ENCODE measurements at places on chromosomes 1 and 21.
A peak's percentile ranks its signal among the peaks of the same experiment; 100 is the strongest.

DNA sequence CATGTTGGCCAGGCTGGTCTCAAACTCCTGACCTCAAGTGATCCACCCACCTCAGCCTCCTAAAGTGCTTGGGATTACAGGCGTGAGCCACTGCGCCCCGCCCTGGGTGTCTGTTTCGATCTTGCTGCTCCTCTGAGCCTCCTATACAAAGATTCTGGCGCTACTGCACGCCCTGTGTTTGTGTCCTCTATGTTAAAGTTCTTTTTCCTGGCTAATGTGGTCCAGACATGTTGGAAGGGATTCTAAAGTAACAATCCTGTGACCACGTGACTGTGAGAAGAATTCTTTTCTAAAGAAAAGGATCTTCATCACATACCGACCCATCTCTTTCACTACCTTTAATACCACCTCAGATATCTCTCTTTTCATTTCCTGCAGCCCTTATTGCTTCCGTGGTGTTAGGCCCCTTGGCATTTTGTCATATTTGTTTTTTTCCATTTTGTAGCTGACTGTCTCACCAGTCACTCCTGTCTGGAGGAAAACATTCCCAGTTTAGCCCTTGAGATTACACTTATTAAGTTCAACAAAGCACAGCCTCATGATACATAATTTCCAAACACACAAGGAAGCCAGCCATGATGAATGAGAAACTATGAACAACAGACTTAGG is 27.2 kb upstream of the ENO1 start:
- no peak for DNase-seq

DNA sequence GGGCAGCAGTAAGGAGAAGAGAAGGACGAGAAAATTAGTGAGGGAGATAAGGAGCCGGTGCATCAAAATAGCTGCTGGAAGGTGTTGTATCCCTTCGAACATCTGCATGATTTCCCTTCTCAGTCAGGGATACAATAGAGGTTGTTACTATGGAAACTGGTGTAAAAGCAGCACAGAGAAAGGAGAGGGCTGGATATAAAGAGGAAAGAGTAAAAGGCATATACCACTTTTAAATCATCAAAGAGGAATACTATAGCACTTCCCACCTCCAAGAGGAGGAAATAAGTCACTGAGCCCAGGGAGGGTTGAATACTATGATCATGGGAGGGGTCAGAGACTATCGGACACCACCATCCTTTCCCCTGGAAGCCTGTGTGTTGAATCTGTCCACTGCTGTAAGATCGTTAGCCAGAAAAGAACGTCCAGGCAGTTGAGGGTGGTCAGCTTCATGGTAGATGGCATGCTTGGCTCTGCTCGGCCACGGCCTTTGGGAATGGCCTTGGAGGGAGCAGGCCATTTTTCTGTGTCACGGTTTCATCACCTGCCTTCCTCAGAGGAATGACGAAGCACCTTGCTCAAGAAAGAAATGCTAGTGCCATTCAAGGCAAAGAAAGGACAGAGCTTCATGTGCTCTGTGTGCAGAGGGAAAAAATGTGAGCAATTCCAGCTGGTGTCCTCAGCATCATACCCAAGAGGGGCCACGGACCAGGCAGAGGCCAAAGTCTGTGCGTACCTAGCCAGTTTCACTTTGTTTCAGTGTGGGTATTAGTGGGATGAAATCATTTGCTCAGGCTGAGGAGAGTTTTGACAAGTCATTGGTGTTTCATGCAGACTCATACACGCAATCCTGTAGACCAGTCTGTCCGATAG is 64.2 kb downstream of the IRF2BP2 start:
- DNase-seq, result peak; percentile 34

DNA sequence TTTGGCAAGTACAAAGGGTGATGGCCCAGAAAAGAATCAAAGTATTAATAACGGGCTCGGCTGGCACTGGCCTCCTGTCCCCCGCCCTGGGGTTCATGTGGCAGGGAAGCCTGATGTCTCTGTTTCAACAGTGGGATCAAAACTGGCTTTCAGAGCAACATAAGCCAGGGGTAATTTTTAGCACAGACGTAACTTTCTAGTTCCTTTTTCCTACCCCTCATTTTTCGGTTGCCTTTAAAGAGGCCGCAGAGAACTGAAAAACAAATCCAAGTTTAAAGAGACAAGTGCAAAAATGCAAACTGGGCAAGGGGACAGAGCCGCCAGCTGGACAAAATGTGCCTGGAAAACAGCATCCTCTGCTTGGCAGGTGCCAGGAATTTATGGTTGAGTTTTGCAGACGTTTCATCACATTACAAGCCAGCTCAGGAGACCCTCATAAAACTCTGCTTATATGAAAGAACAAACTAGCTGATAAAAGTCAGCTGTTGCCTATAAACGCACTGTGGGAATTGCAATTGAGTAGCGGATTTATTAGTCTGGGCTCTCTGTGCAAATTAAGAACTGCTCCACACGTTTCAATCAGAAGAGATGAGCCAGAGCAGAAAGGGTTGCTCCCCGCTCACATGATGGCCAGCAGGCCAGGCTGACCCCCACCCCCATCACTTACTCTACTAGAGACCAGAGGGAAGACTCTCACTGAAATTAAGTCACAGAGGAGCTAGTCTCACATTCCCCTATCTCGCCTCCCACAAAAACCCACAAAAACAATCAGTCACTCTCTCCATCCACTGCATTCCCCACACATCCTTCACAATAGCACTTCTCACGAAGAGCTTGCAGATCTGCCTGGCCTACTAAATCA is 15.8 kb upstream of the CDCA8 start:
- no peak for DNase-seq

- DNase-seq, result no peak
These were observed 1.2 kb downstream of the SZRD1 start for GRCh38 chr1:16367968-16368890.

GRCh38 chr21:37435120-37435519 is 68.5 kb downstream of the DYRK1A start:
- DNase-seq, result no peak

GRCh38 chr1:27388337-27389005 is 4.0 kb upstream of the GPR3 start:
- DNase-seq, result no peak

- DNase-seq, result no peak
These were observed 107.5 kb downstream of the HIVEP3 start for GRCh38 chr1:41811051-41811795.

DNA sequence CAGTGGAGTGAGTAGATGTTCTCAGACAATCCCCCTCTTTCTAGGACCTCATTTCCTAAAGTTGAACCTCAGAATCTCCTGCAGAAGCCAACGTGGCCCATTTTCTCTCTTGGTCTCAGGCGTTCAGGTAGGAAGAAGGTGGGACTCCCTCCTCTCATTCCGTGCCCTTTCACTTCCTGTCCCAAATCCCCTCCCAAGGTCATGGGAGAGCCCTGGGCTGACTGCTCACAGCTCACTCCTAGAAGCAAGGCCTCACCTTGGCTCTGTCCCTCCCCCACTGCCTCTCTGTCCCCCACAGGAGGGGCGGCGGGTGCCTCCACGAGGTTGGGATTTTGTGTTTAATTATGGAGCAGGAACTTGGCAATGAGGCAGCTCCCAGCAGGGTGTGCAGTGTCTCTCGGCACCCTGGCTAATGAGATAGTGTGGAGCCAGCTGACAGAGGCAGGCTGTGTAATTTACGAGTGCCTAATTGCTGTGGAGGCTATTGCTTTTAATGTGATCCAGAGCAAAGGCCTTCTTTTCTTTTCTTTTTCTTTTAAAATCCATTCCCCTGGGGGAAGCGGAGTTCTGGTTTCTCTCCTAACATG is 9.1 kb upstream of the CDK18 start:
- DNase-seq, result no peak

GRCh38 chr21:17784180-17784598 is 35.0 kb downstream of the C21orf91 start:
- no peak for DNase-seq

- DNase-seq, result no peak
These were observed 26.6 kb downstream of the IL6R start for GRCh38 chr1:154431586-154432373.

Data from left forelimb (tissue), 1 donor.